Activated naive CD4-positive, alpha-beta T cell treated with Interleukin-2 at 50 U/mL for 16 hours (primary cell): ENCODE measurements at places on chromosomes 11 and 22.
A peak's percentile ranks its signal among the peaks of the same experiment; 100 is the strongest.

DNA sequence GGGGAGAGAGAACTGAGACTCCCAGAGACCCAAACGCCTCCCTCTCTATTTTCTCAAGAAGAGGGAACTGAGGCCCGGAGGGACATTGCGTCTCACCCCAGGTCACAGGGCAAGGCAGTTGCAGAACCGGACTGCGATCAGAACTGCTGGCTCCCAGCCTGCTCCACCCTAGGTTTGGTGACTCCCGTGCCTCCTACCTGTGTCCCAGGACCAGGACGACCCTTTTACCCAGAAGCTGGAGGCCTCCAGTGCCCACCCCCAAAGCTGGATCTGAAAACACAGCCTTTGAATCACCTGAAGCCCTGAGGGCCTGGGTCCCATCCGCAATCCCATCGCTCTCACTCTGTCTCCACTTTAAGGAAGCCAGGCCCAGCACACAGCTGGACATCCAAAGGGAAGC, 1.4 kb downstream of the GSTT4 start:
- DNase-seq = no peak

- DNase-seq = no peak
Observed at GRCh38 chr22:24588757-24589481, 4.0 kb downstream of the LRRC75B start.

DNA sequence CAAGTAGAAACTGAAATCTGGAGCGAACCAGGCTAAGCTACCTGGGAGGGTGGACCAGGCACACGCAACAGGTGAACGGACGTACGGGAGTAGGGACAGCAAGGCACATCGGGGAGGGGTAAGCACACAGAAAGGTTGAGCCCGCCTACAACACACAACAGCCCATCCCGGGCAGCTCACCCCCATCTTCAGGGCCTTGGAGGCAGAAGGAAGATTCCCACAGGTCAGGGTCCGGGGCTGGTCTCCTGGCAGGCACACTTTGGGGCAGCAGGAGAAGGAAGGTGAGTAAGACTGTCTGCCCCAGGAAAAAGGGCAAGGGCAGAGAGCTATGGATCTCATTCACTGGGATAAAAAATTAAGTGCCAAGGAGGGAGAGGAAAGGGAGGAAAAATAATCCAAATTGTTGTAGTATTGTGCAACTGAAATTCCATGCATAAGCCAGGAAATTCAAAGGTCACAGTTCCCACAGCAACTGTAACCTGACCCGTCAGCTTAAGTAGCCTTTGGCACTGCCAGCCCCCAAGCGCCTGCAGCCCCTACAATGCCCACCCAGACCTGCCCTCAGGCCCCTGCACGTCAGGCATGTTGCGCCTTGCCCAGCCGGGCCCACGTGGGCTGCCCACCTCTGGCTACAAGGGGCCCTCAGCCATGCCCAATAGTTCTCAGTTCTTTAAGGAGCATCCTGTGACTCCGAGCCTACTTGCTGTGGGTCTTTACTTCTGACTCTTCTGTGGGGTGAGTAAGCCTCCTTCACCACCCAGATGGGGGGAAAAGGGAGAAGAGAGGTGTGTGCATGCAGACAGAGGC, 51.8 kb downstream of the MICAL3 start:
- no peak for DNase-seq

GRCh38 chr11:35812828-35813227, 131.0 kb upstream of the LDLRAD3 start:
- DNase-seq = no peak

DNA sequence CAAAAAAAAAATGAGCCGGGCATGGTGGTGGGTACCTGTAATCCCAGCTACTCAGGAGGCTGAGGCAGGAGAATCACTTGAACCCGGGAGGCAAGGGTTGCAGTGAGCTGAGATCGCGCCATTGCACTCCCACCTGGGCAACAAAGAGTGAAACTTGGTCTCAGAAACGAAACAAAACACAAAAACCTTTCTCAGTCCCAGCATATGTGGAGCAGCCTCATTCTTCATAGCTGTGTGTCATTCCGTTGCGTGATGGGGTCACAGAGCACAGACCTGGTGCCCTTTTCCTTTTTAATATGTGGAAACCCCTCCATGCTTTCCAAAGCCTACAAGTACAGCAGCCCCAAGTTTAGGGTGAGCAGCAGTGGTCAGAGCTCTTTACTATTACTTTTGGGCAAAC, 13.7 kb downstream of the PEX26 start:
- DNase-seq = no peak

DNA sequence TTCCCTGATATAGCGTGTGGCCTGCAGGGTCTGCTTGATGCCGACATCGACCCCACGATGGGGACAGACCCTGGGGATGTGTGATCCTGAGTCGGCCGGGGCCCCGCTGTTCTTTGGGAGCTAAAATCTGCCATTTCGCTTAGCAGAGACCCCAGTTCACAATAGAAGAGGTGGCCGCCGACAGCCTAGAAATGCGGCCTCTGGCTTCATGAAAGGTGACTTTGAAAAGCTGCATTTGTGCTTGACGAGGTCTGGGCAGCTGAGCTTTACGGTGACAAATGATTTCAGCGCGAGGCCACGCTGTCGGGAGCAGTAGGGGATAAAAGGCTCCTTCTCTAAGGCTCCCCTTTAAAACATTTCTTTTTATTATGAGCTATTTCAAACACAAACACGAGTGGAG, 71.7 kb downstream of the RPS6KA4 start:
- DNase-seq = no peak

GRCh38 chr11:69702239-69702691, 1.6 kb downstream of the FGF19 start:
- no peak for DNase-seq

DNA sequence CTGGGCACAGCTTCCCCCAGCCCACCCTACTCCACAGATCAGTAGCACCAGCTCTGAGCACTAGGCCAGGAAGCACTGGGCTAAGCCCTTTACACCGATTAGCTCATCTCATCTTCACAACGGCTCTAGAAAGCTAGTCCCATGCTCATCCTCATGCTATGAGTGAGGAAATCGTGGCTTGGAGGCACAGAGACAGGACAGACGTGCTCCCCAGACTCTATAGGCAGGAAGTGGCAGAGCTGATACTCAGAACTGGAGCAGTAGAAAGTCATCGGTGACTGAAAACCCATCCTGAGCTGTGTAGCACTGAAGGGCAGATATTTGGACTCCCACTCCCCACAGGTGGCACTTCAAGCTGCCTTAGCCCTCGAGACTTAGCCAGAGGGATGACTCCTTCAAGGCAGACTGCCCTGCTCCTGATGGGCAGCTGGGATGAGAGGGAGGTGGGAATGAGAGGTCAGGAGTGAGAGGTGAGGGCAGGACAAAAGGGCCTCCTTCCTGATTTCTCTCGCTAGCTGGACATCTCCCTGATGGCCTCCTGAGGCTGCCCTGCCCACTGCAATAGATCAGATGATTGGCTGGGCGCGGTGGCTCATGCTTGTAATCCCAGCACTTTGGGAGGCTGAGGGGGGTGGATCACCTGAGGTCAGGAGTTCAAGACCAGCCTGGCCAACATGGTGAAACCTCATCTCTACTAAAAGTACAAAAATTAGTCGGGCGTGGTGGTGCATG, 9.7 kb downstream of the CD5 start:
- peak; percentile 63 for DNase-seq

GRCh38 chr22:46536537-46537224, 739 bp downstream of the CELSR1 start:
- DNase-seq = no peak
